ENCODE measurements at places on chromosomes 4 and X. TPM values are rescaled to one million over a fixed set of nuclear protein-coding genes. Genes with fewer than 3 reads are reported as not detected.

The PLXNA3 gene
- 33.5 TPM for polyA plus RNA-seq

The SCML2 gene
- 8.1 TPM for polyA plus RNA-seq

DNA sequence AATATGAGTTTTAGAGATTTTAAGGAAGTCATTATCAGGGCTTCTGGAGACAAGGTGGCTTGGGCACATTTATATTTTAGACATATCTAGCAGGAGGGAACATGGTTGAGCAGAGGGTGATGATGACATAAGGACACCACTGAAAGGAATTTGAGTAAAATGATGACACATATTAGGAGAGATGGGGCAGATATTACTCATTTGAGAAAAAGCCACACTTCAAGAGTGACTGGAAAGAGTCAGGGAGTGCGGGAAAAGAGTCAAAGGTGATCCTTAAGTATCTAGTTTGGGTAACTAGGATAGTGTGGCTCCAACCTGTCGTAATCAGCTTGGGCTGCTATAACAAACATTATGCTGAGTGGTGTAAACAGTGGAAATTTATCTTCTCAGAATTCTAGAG is 377.7 kb downstream of the PACRGL start:
- DNase-seq: no peak

GRCh38 chr4:164169591-164169990 is 584.3 kb upstream of the SMIM31 start:
- no peak for DNase-seq

DNA sequence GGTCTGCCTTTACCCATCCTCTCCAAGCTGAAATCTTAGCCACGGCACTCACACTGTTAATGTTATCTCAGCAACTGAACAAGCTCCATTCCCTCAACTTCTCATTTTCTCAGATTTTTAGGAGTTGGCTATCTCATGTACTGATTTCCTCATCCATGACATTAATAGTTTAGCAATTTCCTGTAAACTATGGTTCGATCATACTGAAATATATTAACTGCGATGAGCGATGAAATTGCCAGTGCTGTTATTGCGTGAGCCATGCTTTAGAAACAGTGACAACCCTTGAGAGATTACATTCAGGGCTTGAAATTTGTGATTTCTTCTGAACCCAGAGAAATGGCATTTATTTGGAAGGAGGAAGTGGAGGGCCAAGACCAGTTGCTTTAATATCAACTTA is 223.7 kb downstream of the GPAT3 start:
- no peak for DNase-seq

- no peak for DNase-seq
Measured at GRCh38 chr4:31291238-31291637, 571.1 kb downstream of the PCDH7 start.

DNA sequence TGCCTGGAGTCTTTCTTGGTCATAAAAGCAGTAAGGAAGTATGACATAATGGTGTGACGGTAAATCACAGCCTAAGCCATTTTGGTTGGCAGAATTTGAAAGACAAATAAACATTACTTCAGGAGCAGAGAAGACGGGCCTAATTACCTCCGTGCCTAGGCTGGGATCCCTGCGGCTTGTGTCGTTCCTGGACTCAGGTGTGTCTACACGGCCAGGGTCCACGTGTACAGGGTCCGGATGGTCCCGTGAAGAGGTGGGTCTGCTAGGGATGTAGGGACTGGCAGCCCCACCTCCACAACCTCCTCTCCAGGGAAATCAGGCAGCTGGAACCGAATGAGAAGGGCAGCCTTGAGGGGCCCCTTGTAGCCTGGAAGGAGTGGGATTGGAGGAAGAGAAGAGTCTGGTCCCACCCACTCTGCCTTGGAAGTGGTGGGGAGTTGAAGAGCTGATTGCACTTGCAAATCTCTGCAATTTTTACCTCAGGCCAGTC is 55.4 kb upstream of the PLAC1 start:
- DNase-seq: no peak
